ENCODE measurements at places on chromosomes 3 and 15.

GRCh38 chr3:58522759-58523425, 14.1 kb downstream of the ACOX2 start:
- no peak for DNase-seq

DNA sequence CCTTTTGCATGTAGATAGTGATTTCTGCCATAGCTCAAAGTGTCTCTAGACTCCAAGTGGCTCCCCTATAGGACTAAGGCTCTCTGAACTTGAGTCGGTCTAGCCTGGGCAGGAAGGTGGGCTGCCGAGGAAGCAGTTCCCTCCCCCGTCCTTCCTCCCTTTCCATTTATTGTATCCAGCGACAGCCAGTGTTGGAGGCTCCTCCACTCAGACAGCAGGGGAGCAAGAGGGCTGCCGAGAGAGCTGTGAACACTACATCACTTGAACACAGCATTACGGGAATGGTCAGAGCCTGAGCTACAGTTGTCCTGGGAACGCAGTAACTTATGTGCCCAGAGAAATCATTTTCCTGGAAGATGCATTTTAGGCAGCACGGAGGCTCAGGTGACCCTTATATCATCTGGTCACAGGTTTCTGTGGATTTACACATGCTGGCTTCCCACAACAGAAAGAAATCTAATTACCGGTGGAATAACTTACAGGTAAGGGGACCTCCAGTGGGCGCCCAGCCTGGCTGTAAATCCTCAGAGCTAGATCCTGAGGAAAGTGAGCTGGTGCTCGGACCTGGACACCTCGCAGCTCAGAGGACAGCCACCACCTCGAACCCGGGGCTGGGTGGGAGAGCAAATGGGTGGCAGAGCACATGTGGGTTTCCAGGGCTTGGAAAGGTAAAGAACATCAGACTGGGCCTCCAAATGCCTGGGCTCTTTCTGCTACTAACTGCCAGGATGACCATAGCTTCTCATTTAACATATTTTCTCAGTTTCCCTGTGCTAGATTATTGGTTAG, 197.1 kb downstream of the UACA start:
- peak; percentile 57 for DNase-seq

DNA sequence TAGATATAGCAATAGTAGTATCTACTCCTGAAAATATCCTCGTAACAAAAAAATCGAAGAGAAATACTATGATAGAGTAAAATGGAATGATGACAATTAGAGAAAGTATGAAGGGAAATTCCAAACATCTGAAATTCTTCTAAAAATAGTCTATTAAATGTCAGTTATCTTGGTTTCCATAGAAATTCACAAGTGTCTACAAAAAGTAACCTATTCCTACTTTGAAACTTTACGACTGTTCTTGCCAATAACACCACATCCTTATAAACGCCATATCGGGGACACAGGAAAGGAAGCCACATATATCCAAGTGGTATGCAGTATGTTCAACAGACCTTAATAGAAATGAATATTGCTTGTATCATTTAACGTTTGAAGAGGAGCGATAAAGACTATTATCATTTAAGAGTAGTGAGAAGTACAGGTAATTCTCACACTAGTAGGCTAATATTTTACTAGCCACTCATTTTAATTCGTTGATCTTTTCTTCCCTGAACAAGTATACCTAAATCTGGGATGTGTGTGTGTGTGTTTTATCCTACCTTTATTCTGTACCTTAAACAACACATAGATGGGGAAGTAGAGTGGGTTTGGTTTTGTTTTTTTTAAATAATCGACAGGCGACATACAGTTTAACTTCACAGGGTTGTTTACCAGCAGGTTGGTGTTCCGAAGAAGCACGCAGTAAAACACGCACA, 1.2 kb downstream of the GPR176 start:
- DNase-seq, result no peak

- DNase-seq, result no peak
These were observed 89.9 kb upstream of the MEF2A start for GRCh38 chr15:99475754-99476412.

DNA sequence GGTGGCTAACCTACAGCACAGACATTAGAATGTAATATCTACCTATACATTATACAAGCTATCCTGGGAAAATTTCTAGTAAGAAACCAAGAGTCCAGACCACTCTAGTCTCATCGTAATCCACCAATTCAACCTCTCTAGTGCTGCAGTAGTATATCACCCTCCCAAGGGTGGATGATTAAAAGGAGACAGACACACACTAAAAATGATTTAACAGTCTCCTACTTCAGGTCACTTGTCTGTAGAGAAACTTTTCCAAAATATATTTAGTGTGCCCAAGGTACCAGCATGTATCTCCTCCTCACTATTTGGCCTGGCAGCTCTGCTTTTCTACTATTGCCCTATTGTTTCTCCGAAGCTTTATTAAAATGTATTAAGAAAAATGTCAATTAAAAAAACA, 45.0 kb downstream of the ZBTB20 start:
- DNase-seq, result no peak

- no peak for DNase-seq
These were observed 31.4 kb upstream of the DUSP7 start for GRCh38 chr3:52087731-52088130.

DNA sequence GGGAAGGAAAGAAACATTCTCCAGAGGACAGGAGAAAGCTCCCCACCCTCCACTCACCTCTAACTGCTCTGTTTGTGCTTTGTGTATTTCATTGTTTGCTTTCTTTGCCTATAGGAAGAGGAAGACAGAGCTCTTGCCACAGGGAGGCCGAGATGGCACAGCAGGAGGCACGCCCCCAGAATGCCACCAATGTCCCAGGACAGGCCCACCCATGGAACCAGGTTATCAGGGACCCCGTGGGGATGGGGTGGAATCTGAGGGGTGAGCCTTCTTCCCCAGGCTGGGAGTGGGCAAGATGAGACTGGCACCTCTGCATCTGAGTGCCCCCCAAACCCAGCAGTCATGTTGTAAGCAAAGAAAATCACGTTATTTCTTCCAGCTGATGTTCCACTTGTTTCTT, 155.8 kb downstream of the TBC1D2B start:
- no peak for DNase-seq

- no peak for DNase-seq
These were observed 7.2 kb downstream of the FOXL2 start for GRCh38 chr3:138939561-138940241.

DNA sequence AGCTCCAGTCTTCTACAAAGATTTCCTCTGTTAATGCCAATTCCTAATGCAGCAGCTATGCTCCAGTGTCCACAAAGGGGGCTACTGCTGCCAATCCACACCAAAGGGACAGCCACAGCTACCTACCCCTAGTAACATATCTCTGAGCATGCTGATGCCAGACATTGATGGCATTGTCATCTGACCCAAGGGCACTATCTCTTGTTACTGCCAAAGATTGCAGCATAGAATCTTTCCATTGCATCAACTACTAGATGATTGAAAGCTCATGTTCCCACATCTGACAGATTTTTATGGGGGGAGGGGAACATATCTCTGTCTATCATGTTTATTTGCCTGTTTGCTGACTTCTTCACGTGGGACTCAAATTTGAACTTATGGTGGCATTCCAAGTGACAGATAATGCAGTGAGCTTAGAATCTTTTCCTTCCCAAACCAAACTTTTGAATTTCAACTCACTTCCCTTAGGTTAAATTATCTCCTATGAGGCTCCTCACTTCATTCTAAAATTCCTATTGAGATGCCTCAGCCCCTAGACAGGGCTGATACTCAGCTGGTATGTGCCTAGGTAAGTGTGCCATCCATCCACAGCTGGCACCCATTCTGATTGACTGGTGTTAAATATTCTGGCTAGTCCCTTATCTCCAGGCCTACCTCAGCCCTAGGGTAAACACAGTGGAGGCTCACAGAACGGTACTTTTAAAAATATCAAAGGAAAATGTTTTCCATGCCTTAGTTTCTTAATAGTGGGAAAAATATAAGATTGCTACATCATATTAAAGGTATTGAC, 100.3 kb downstream of the STRIT1 start:
- DNase-seq, result no peak

- DNase-seq, result no peak
These were observed 28.5 kb upstream of the SPTBN5 start for GRCh38 chr15:41922353-41922752.

- peak; percentile 38 for DNase-seq
These were observed 8.8 kb upstream of the NPHP3 start for GRCh38 chr3:132730891-132731580.

DNA sequence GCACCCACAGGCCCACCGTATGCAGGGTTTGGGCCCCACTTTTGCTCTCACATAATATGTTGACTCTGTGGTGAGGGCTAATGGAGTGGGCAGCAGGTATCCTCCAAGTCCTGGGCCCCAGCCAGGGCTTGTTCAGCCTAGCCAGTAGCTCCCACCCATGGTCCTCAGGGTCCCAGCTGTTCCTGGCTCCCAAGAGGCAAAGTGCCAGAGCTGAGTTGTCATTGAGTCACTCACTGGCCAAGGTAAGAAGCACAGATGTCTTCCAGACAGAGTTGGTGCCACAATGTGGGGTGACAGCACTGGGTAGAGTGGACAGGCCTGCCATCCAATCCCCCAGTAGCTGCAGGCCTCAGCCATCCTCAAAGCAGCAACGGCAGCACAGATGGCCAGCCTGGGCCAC, 4.3 kb downstream of the SHF start:
- no peak for DNase-seq

GRCh38 chr15:41407341-41407740, 5.0 kb upstream of the NDUFAF1 start:
- no peak for DNase-seq

- no peak for DNase-seq
These were observed 36.7 kb upstream of the SLC6A11 start for GRCh38 chr3:10779293-10779805.

DNA sequence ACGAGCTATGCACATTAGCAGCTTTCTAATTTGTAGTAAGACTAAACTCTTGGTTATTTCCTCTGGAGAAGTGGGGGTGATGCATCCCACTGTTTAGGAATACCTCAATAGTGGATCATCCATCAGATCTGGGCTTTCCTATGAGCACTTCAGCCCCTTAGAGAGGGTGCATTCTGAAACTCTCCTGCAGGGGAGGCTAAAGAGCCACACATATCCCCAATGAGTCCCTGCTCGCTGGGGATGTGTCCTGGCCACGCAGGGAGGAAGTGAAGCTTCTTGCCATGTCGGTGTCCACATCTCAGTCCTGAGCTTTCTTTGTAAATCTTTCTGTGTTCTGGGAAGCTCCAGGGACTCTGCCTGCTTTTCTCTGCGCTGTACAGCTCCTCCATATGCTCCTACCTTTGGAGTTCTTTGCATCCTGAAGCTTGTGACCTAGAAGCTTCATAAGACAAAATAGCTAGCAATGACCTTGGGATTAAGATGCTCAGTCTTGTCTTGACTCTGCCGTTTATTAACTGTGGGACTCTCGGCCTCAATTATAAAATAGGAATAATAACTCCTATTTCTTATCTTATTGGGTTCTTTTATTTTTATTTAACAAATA, 28.3 kb upstream of the MASP1 start:
- peak; percentile 68 for DNase-seq

- no peak for DNase-seq
These were observed 2.3 kb upstream of the TLE3 start for GRCh38 chr15:70099967-70100473.

DNA sequence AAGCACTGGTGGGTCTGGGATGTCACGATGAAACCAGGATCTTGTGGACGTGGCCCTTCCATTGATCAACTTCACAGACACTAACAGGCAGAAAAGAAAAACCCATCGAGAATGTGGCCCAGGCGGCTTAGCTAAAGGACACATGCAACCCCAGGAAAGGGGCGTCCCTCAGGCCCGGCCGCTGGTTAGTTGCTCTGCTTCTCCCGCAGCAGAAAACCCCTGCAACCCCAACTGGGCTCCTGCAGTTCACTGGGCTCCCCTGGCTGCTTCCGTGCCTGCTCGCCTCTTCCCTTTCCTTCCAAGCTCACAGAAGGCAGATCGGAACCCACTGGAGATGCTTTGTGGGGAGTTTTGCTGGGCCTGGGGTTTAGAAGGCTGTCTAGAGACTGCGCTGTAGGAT, 1.1 kb downstream of the GASK1A start:
- no peak for DNase-seq

GRCh38 chr3:72682936-72683452, 165.3 kb downstream of the SHQ1 start:
- peak; percentile 53 for DNase-seq

DNA sequence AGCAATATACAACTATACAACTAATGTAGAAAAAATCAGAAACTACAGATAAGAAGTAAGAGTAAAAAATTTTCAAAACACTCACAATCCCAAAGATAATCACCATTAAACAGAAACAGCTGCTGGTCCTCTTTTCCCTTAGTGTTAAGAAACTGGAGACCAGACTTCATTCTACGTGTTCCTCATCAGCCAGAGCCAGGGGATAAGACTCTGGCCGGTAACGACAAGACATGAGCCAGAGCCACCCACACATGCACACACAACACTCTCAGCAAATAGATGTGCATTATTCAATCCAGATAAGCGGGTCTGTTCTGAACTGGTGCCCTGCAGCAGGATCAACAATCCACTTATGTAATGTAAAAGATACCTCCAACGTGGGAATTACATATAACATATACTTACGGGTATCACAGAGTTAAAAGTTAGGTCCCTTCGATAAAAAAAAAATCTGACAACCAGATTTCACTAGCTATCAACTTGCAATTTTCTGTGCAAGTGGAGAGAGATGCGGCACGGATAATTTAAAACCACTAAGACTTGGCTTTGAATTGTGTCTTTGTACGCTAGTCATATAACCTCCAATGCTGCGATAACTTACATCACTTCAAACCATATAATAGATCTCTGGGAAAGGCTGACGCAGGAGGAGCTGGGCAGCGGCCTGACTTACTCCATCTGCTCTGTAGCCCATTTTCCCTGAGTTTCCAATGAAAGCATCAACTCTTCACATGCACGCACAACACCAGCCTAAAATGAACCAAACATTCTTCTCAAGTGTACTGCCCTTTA, 17.8 kb downstream of the PRICKLE2 start:
- no peak for DNase-seq

- no peak for DNase-seq
These were observed 507.5 kb upstream of the TGFBR2 start for GRCh38 chr3:30098653-30099455.

DNA sequence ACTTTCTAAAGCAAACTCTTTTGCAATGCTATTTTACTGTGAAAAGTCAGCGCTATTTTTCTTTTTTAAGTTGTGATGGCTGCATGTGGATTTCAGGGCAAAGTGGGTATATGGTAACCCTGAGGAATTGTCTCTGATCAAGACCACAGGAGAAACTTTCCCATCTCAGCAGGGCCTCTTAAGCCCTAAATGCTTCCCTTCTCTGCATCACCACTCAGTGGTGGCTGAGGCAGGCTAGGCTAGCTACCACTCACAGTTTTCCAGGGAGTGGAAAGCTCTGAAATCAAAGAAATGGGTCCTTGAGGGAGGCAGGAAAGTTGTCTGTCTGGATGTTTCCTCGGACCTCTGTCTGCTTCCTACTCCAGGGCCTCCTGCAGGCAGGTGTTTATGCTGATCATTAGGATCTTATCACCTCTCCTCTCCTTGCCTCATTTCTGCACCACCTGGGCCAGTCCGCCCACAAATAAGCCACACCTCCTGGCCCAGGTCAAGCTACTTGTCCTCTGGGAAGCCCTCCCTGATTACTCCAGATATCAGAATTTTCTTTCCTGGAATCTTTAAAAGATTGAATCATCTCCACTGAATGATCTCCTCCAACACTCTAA, 37.0 kb downstream of the CEMIP start:
- no peak for DNase-seq

GRCh38 chr3:145124900-145125678, 1035.9 kb downstream of the PLOD2 start:
- peak; percentile 1 for DNase-seq

All from left kidney (tissue), 8 donors.